ENCODE measurements at places on chromosomes 5 and 9.

GRCh38 chr5:133981714-133982113 lies 13.3 kb upstream of the C5orf15 start:
- DNase-seq: no peak

GRCh38 chr5:34914671-34915138 lies 599 bp downstream of the RAD1 start:
- DNase-seq: peak; percentile 13

DNA sequence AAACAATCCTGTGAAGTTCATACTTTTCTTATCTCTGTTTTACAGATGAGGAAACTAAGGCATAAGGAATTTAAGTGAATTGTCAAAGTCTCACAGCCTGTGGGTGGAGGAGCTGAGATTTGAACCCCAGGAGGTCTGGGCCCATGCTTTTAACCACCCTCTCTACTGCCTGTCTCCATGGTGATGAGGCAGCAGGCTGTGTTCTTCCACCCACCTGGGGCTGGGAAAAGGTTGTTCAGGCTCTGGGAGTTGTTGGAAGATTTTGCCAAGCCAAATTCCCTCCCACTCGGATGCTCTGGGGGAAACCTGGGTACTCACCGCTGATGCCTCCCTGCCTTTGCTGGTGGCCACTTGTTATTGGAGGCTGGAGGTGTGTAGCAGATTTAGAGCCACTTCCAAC lies 18.3 kb upstream of the SYNPO start:
- DNase-seq: peak; percentile 55

DNA sequence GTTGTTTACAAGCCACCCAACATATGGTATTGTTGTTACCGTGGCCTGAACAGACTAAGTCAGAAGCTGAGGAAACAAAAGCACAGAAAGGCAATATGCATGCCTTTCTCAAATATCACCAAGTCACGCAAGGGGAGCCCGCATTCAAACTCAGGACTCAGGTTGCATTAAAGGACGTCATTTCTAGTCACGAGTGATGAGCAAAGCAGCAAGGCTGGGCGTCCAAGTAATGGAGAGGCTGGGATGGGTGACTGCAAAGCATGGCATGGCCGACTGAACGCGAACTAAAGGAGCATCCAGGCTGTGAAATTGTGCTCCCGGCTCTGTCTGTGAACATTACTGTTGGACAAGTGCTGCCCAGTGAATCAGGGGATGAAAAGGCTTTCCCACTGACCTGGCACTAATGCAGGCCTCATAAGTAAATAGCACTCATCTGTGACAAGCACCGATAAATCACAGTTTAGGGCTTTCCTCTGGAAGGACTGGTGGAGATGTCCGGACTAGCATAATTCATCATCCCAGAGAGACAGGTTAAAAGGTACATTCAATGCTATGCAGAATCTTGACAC lies 202.8 kb downstream of the SPOCK1 start:
- DNase-seq: no peak

- DNase-seq: no peak
Measured at GRCh38 chr5:37501152-37501551, 122.0 kb downstream of the WDR70 start.

- no peak for DNase-seq
Measured at GRCh38 chr5:135318924-135319323, 80.1 kb downstream of the MACROH2A1 start.

GRCh38 chr9:130770679-130771442 lies 64.2 kb upstream of the ABL1 start:
- peak; percentile 68 for DNase-seq

GRCh38 chr5:39465843-39466242 lies 41.1 kb upstream of the DAB2 start:
- no peak for DNase-seq

- DNase-seq: no peak
Measured at GRCh38 chr5:60210810-60211209, 317.3 kb upstream of the PDE4D start.

- no peak for DNase-seq
Measured at GRCh38 chr9:95903398-95903797, 27.9 kb downstream of the ERCC6L2 start.

DNA sequence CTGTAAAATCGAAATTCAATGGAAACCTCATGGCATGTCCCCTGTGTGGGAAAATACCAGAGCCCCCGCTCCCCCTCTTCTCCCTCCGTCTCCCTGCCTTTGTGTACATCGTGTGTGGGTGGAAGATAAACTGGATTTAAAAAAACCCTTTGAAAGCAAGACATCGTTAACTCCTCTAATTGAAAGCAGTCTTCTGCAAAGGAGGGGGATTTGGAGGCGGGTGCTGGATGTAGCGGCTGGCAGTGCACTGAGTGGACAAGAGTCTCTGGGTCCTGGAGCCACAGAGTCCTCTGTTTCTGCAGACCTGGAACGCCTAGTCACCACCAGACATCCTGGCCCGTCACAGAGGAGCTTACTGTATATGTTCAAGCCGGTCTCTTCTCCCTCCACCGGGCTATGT lies 169.4 kb downstream of the PAPPA start:
- no peak for DNase-seq

GRCh38 chr5:1374030-1374678 lies 29.3 kb upstream of the CLPTM1L start:
- no peak for DNase-seq

- DNase-seq: no peak
Measured at GRCh38 chr9:99109522-99109921, 4.6 kb downstream of the TGFBR1 start.

Measured in brain microvascular endothelial cell (primary cell).